ENCODE measurements at places on chromosomes 5 and 9. TPM values are rescaled to one million over a fixed set of nuclear protein-coding genes. Genes with fewer than 3 reads are reported as not detected.

GRCh38 chr9:21434202-21435014, 5.8 kb upstream of the IFNA1 start:
- no peak overlapping the region for H3K4me3 ChIP-seq
- peak; percentile 73 for DNase-seq
- no peaks in the 10 kb centered on the region for H3K4me1 ChIP-seq
- H3K36me3 ChIP-seq, result no peaks in the 10 kb centered on the region
- H3K27me3 ChIP-seq, result peaks cover 37% of the 10 kb centered on the region

DNA sequence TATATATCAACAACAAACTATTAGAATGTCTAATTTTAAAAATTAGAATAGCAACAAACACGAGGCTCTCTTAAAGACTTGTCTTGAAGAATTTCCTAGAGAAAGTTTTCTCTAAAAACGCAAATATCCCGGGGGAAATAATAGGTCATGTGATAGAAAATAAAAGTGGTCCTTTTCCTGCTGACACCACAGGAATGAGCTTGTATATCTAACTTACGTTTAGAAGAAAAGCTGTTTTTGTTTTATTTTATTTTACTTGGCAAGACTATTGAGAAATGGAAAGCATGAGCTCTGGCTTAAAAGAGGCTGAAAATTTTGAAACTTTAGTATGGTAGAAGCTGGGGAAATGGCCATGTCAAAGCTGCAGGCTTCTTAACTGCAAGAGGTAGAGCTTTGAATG, 465.0 kb downstream of the AGTPBP1 start:
- no peaks in the 10 kb centered on the region for H3K4me1 ChIP-seq
- peaks cover 5% of the 10 kb centered on the region for H3K27me3 ChIP-seq
- no peak for DNase-seq
- H3K4me3 ChIP-seq, result no peak overlapping the region
- H3K27ac ChIP-seq, result no peak overlapping the region

- no peak for DNase-seq
- no peaks in the 10 kb centered on the region for H3K27me3 ChIP-seq
- H3K36me3 ChIP-seq, result no peaks in the 10 kb centered on the region
Observed at GRCh38 chr5:102498271-102499034, at the start of gene SLCO6A1. TSS of gene SLCO6A1 (minus strand) at chr5:102499001. CDS start at chr5:102498844, 157 bp downstream.

DNA sequence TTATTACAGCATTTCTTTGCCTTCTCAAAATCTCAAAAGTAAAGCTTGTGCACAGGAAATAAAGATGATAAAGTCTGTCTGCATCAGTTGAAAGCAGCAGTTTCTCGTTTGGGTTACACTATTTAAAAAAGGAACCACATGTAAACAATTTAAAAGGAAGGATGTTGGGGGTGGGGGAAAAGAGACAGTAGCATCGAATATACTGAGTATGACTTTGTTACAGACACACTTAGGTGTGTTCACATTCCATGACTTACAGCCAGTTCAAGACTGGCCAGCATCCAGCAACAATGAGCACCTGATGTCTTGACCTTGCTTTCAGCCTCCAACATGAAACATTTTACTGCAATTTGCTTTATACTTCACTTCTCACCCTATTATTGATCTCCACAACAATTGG, 8.7 kb downstream of the GAPT start:
- H3K4me1 ChIP-seq, result peaks cover 6% of the 10 kb centered on the region
- H3K27ac ChIP-seq, result peak overlapping the region; percentile 9
- peaks cover 5% of the 10 kb centered on the region for H3K27me3 ChIP-seq
- no peaks in the 10 kb centered on the region for H3K36me3 ChIP-seq
- H3K4me3 ChIP-seq, result no peak overlapping the region
- no peak for DNase-seq

DNA sequence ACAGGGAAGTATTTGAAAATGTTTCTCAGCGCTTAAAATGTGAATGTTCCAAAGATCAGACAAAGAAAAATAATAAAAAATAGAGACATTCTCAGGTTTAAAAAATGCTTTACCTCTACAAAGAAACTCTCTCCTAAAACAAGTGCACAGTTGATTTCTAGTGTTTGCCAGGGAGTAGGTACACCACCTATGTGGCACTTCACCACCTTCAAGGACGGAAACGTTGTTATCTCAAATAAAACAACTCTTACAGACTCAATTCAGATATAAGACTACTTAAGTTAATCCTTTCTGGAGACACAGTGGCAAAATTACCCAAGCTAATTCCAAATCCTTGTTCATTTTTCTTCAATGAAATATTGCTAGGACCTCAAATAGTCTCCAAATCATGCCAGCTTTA, 286.4 kb upstream of the ISL1 start:
- no peaks in the 10 kb centered on the region for H3K27me3 ChIP-seq
- H3K4me1 ChIP-seq, result no peaks in the 10 kb centered on the region
- no peak for DNase-seq

GRCh38 chr5:175047048-175047447, 322.7 kb downstream of the MSX2 start:
- no peak overlapping the region for H3K4me3 ChIP-seq
- no peaks in the 10 kb centered on the region for H3K27me3 ChIP-seq

DNA sequence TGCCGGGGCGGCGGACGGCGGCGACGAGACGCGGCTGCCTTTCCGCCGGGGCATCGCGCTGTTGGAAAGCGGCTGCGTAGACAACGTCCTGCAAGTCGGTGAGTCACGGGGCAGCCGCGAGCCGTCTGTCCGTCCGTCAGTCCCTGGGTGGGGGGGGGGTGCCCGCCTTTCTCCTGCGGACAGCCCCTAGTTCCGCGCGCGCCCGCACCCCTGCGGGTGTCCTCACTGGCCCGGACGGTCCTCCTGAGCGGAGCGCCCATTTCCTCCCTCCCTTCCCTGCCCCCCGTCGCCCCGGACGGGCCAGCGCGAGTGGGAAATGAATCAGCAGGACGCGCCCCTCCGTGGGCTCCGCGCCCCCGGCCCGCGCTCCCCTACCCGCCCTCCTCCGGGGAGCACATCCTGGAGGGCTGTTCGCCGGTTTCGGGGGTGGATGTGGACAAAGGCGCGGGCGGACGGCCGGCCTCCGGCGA, 828 bp downstream of the ZSWIM6 start:
- H3K36me3 ChIP-seq, result peaks cover 11% of the 10 kb centered on the region
- peaks cover 37% of the 10 kb centered on the region for H3K27me3 ChIP-seq
- peak overlapping the region; percentile 76 for H3K4me3 ChIP-seq
- peaks cover 37% of the 10 kb centered on the region for H3K4me1 ChIP-seq
- H3K27ac ChIP-seq, result no peak overlapping the region
- DNase-seq, result peak; percentile 33

DNA sequence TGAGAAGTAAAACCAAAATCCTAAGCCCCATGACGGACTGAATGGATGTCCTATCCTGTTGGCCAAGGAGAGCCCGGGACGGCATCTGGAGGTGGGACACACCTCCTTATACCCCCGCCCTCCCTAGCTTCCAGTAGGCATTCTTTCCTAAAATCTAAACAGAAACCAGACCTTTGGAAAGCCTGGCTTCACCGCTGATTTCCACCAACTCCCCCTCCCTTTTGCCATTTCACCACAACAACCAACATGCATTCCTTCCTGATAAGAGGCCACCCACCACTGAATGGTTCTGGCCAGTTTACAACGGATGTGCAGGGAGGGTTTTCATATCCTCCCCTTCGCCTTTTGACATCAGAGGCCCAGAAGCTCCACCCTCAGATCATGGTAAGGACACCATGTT, 9.2 kb upstream of the RARS1 start:
- H3K4me3 ChIP-seq, result no peak overlapping the region
- no peak for DNase-seq
- H3K4me1 ChIP-seq, result peaks cover 15% of the 10 kb centered on the region
- peaks cover 2% of the 10 kb centered on the region for H3K27me3 ChIP-seq
- H3K27ac ChIP-seq, result no peak overlapping the region

- no peak overlapping the region for H3K27ac ChIP-seq
- H3K36me3 ChIP-seq, result peaks cover 18% of the 10 kb centered on the region
- peaks cover 2% of the 10 kb centered on the region for H3K4me1 ChIP-seq
Observed at GRCh38 chr5:307306-307705, 14.2 kb upstream of the AHRR start.

The ABLIM3 gene
- total RNA-seq, result not detected

The FAM169A gene
- 5.6 TPM for total RNA-seq

The ZNF454 gene
- not detected for total RNA-seq

Measured in activated CD8-positive, alpha-beta T cell treated with anti-CD3 and anti-CD28 coated beads, Interleukin-2, amount 10 ng/mL, durations not matched to agents 7 days and 5 days (primary cell).